ENCODE measurements at places on chromosomes 7 and 10.

GRCh38 chr10:24790073-24790472 is 66.4 kb upstream of the ARHGAP21 start:
- no peak for DNase-seq

- DNase-seq = no peak
These were observed 175.4 kb downstream of the AUTS2 start for GRCh38 chr7:69773535-69774225.

GRCh38 chr7:25754333-25754732 is 397.7 kb upstream of the NFE2L3 start:
- no peak for DNase-seq

GRCh38 chr7:129719980-129720732 is 108.6 kb downstream of the NRF1 start:
- no peak for DNase-seq

GRCh38 chr7:4245866-4246470 is 436.1 kb upstream of the FOXK1 start:
- DNase-seq = peak; percentile 7

- DNase-seq = no peak
These were observed 1.1 kb upstream of the FAM200A start for GRCh38 chr7:99553039-99553438.

GRCh38 chr7:106768324-106768751 is 96.7 kb upstream of the PIK3CG start:
- DNase-seq = peak; percentile 53

Measured in foreskin fibroblast (primary cell).